PC-9 (cell line): ENCODE measurements at places on chromosomes 2 and 18. TPM values are rescaled to one million over a fixed set of nuclear protein-coding genes. Genes with fewer than 3 reads are reported as not detected.

The UGT1A5 gene
- 71.3 and 91.2 TPM in 2 replicates for total RNA-seq

DNA sequence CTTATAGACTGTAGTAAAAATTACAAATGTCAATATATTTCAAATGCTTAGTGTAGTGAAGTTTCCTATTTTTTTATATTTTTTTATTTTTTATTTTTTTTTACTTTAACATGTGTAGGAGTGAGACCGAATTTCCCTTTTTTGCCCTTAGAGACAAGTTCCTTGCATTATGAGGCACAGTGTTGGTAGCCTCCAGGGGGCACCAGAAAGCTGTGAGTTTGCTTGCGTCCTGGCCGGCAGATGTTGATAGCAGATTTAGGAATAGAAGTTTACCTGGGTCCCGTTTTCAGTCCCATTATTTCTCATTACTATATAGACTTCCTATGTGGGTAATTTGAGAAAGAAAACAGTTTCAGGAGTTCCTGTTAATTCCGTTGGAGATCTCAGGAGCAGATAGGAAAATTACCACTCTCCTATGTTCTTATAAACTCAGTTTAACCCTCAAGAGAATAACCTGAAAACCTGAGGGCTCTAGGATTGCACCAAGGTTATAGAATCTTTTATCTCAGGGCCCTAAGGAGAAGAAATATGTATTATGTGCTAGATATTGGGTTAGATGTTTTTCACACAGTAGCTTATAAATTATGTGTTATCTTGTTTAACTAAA, 157.5 kb upstream of the SESTD1 start:
- no peaks in the 10 kb centered on the region for H3K36me3 ChIP-seq
- H3K27me3 ChIP-seq: no peaks in the 10 kb centered on the region

DNA sequence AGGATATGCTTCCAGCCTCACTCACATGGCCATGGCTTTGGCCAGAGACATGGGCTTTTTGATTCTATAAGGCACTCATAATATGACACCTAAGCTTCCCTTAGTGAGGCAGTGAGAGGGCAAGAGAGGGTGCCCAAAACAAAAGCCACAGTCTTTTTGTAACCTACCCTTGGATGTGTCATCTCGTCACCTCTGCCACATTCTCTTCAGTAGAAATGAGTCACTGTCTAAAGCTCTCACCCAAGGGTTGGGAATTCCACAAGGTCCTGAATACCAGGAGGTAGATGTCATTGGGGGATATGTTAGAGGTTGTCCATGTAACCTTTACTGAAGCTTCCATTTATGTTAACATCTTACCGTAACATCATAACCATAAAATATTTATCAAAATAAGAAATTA, 108.4 kb downstream of the ALMS1 start:
- H3K4me1 ChIP-seq: no peaks in the 10 kb centered on the region
- no peak overlapping the region for H3K4me3 ChIP-seq
- no peak overlapping the region for H3K27ac ChIP-seq
- H3K36me3 ChIP-seq: no peaks in the 10 kb centered on the region
- H3K27me3 ChIP-seq: no peaks in the 10 kb centered on the region
- DNase-seq: no peak

GRCh38 chr2:151972241-151973012, 126.4 kb downstream of the CACNB4 start:
- H3K4me3 ChIP-seq: no peak overlapping the region
- DNase-seq: no peak
- H3K27me3 ChIP-seq: peaks cover 39% of the 10 kb centered on the region
- no peaks in the 10 kb centered on the region for H3K4me1 ChIP-seq

DNA sequence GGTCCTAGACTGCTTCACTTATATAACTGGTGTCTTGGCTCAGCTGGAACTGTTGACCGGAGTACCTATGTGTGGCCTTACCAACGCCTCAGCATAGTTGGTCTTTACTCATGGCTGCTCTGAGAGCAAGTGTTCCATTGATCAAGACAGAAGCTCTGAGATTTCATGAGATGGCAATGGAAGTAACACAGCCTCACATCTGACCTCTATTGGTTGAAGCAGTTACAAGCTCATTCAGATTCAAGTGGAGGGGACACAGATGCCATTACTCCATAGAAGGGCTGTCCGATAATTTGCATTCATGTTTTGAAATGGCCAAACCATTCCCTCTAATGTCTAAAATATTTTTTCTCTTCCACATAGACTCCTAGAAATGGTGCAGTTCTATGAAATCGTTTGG, 46.4 kb upstream of the STK39 start:
- DNase-seq: no peak
- H3K27me3 ChIP-seq: no peaks in the 10 kb centered on the region
- H3K4me1 ChIP-seq: no peaks in the 10 kb centered on the region
- no peak overlapping the region for H3K27ac ChIP-seq
